ENCODE measurements at places on chromosomes 2 and 18.
A peak's percentile ranks its signal among the peaks of the same experiment; 100 is the strongest.

- peak; percentile 2 for DNase-seq
These were observed 218.4 kb downstream of the CDH20 start for GRCh38 chr18:61551586-61551985.

GRCh38 chr18:69689121-69689759 lies 258.4 kb downstream of the CD226 start:
- DNase-seq, result no peak

DNA sequence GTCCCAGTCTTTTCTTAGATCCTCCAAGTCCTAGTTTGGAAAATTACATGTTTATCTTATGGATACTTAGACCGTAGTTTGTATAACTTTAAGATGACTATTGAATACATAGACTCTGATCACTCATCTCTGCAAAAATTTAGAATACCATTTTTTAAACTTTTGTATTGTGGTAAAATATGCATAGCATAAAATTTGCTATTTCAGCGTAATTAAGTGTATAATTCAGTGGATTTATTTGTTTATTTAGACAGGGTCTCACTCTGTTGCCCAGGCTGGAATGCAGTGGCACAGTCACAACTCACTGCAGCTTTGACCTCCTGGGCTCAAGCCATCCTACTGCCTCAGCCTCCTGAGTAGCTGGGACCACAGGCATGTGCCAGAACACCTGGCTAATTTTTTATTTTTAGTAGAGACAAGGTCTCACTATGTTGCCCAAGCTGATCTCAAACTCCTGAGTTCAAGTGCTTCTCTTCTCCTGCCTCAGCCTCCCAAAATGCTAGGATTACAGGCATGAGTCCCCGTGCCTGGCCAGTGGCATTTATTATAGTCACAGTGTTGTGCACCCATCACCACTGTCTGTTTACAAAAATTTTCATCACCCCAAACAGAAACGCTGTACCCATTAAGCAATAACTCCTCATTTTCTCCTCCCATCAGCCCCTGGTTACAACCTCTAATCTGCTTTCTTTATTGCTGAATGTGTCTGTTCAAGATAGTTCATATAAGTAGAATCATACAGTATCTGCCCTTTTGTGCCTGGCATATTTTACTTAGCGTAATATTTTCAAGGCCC lies 90.0 kb downstream of the MAP3K20 start:
- no peak for DNase-seq

DNA sequence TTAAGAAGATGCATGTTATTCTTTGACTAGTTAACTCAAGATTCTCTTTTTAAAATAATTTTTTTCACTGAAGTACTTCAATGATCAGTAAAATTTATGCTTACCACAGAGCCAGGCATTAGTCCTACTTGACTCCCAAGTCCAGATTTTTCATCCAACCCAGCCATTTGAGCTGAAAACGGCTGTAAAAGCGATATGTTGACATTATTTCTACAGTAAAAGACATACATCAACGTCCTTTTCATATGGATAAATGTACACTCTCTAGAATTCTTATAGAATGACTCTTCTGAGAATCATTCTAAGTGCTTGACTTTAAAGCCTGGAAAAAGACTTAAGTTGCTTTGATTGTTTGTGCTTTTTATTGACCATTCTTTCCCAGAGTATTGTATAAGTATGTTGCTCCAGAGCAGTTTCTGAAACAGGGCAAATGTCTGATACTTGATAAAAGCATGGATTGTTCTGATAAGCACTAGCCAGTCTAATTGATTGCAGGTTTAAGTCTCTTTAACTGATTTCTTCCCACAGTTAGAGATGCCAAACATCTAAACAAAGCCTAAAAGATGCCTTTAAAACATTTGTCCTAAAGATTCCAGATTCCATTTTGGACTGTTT lies 90.9 kb downstream of the COL5A2 start:
- no peak for DNase-seq

DNA sequence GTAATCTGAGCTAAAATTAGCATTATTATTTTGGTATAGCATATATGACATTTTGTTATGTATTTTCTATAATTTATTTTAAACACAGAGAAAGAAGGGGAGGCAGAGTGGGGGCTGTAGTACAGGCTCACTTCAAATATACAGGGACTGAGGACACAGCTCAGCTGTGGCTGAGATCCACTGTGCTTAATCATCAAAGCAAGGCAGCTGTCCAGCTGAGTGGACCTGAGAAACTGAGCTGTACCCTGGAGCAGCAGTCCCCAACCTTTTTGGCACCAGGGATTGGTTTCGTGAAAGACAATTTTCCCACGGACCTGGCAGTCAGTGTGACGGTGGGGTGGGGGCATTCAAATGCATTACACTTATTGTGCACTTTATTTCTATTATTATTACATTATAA lies 687.2 kb downstream of the RNF144A start:
- DNase-seq, result no peak

DNA sequence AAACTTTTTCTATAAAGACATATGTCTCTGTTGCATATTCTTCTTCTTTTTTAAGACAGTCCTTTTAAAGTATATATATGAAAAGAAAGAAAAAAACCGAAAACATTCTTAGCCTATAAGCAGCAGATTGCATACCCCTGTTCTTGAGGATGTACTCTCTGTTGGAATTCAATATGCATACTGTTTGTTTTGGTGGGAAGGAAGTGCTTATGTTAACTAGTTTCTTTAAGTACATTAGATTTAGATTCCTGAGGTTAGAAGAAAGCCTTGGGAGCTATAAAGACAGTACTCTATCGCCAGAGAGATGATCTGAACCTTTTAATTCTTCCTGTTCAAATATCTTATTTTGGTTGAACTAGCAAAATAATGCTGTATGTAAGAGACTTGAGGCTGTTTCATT lies 46.8 kb upstream of the TBR1 start:
- DNase-seq, result no peak

DNA sequence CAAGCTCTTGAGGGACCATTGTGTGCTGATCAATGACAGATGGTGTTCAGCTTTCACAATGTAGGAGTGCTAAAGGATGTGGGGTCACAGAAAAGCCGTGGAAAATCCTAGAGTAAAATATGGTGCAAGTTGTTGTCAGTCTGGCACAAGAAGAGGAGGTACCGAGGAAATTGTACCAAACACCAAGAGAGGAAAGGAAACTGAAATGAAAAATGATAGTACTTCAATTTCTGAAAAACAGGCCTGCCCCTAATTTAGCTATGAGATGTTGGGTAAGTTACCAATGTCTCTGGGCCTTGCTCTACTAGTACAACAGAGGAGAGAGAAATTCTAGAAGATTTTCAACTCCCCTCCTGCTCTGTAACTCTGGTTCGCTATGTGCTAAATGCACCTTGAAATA lies 78.8 kb upstream of the PELI1 start:
- DNase-seq, result no peak

DNA sequence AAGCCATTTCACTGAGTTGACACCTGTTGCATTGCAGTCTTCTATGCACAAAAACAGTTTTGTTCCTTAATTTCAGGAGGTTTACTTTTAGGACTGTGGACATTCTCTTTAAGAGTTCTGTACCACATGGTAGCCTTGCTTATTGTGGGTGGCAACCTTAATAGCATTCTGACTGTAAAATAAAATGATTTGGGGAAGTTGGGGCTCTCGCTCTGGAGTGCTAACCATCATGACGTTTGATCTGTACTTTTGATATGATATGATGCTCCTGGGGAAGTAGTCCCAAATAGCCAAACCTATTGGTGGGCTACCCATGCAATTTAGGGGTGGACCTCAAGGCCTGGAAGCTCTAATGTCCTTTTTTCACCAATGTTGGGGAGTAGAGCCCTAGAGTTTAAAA lies 3.4 kb downstream of the CTLA4 start:
- DNase-seq, result no peak

GRCh38 chr2:83063511-83063910 lies 1395.6 kb downstream of the SUCLG1 start:
- no peak for DNase-seq

DNA sequence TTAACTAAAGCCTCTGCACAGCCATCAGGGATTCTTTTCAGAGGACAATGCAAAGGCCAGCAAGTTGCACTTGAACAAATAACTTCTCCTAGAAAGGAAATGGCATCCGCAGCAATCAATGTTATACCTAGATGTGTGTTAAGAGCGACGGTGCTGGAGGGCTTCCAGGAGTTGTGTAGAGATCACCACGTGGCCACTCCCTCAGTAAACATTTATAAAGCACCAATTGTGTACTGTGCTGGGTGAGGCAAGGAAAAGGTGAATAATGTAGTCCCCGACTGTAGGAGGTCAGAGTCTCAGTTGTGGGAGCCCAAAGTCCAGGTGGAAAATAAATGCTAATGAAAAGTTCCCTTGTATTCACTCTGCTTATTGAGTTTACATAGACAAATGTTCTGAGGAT lies 135.0 kb downstream of the ALK start:
- DNase-seq, result no peak

GRCh38 chr2:238864207-238865014 lies 16.5 kb downstream of the TWIST2 start:
- no peak for DNase-seq

- DNase-seq, result no peak
These were observed 6.3 kb downstream of the MSGN1 start for GRCh38 chr2:17822445-17823117.

- DNase-seq, result no peak
These were observed 306.7 kb upstream of the ACVR2A start for GRCh38 chr2:147538088-147538487.

- no peak for DNase-seq
These were observed 3.1 kb downstream of the NRXN1 start for GRCh38 chr2:51028829-51029228.

GRCh38 chr2:8956774-8957173 lies 46.7 kb downstream of the MBOAT2 start:
- no peak for DNase-seq

DNA sequence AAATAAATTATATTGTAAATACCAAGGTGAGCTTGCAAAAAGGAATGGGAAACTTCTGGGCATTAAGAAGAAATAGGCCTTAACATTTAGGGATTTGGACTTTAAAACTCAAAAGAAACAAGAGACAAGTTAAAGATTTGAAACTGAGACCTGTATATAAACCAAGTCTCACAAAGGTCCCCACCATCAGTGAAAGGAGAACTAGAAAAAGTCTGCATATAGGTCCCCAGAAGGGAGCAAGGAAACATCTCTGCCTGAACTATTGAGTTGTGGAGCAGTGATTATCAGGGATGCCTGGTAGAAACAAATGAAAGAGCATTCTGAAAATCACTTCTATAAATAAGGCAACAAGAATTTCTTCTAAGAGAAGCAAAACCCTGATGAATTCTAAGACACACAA lies 30.5 kb upstream of the ITGAV start:
- DNase-seq, result no peak

- DNase-seq, result no peak
These were observed 20.1 kb upstream of the WIPF1 start for GRCh38 chr2:174617718-174618117.

GRCh38 chr18:44520981-44521667 lies 159.6 kb upstream of the SETBP1 start:
- DNase-seq, result no peak

- DNase-seq, result no peak
These were observed 157.1 kb upstream of the EPC2 start for GRCh38 chr2:148487439-148487838.

GRCh38 chr2:120105360-120105759 lies 92.5 kb downstream of the EPB41L5 start:
- DNase-seq, result no peak

GRCh38 chr2:117976581-117976980 lies 37.3 kb downstream of the CCDC93 start:
- DNase-seq, result no peak

DNA sequence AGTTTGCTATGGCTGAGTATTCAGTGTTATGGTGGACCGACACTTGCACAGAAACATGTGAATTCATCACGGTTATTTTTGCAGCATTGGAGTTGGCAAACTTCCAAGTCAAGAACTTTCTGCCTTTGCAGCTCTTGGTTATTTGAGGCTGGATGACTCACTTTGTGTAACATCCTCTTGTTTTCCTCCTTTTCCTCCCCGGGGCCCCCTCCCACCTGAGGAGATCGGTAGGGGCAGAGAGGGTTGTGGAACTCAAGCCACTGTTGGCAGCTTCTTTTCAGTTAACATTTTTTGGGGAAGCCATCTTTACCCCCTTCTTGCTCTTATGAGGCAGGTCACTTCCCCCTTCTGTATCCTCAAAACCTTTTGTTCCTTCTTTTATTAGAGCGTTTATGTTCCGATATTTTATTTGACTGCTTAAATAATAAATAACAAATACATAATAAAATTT lies 48.6 kb downstream of the DDX1 start:
- peak; percentile 73 for DNase-seq

DNA sequence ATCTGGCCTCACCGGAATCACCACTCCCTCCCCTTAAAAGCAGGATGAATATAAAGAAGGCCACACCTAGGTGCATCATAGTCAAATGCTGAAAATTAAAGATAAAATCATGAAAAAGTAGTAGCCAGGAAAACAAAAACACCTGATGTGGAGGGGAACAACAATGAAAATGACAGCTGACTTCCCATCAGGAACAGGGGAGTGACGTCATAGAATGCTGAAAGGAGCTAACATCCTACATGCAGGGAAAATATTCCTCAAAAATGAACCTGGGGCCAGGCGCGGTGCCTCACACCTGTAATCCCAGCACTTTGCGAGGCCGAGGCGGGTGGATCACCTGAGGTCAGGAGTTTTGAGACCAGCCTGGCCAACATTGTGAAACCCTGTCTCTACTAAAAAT lies 108.1 kb downstream of the UGGT1 start:
- DNase-seq, result no peak

GRCh38 chr18:23716516-23716915 lies 27.3 kb downstream of the LAMA3 start:
- no peak for DNase-seq
